Endodermal cell (in vitro differentiated cells): ENCODE measurements at places on chromosomes 1 and 21. TPM values are rescaled to one million over a fixed set of nuclear protein-coding genes. Genes with fewer than 3 reads are reported as not detected.

The ARV1 gene
- 9.8 to 15.0 TPM (median 12.5 TPM) in 3 replicates for total RNA-seq

The DAB1 gene
- 36.2 and 37.5 TPM in 2 replicates for total RNA-seq

The LRRN2 gene
- 4.6 to 11.5 TPM (median 11.4 TPM) in 3 replicates for total RNA-seq

The GPR157 gene
- 5.0 and 5.6 TPM in 2 replicates for total RNA-seq

The DNASE2B gene
- total RNA-seq, result not detected in 3 replicates

The TSEN15 gene
- total RNA-seq, result 12.1 to 22.5 TPM (median 20.7 TPM) in 3 replicates

The MROH7 gene
- 0.14 and 0.46 TPM in 2 replicates for total RNA-seq

The BGLAP gene
- total RNA-seq, result 3.4 to 4.8 TPM (median 4.6 TPM) in 3 replicates

The EPHA10 gene
- 0.25 and 0.42 TPM in 2 replicates for total RNA-seq

The TPRG1L gene
- 54.9 to 56.4 TPM (median 56.3 TPM) in 3 replicates for total RNA-seq

The VPS26C gene
- total RNA-seq, result 35.6 and 37.1 TPM in 2 replicates

The MRPL39 gene
- 37.2 to 51.4 TPM (median 43.2 TPM) in 3 replicates for total RNA-seq

The ANGPTL1 gene
- total RNA-seq, result not detected in 3 replicates

The UBR4 gene
- 148 to 162 TPM (median 154 TPM) in 3 replicates for total RNA-seq

The ATP13A2 gene
- total RNA-seq, result 56.9 to 82.6 TPM (median 69.0 TPM) in 3 replicates

DNA sequence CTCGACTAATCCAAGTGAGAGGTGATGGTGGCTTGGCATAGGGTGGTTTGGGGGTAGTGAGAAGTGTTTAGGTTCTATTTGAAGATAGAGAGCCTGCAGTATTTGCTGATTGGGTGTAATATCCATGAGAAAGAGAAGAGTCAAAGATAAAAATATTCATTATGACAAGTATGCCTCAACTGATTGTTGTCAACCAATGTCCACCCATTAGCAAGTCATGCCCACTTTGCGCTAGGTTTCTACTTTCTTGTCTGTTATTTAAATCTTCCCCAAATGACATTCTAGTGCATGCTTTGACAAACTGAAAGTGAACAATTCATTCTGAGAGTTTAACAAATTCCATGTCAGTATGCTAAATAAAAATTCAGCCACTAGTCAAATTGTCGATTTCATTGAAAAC lies 3.8 kb upstream of the XCL1 start:
- no peaks in the 10 kb centered on the region for H3K27me3 ChIP-seq
- H3K36me3 ChIP-seq, result no peaks in the 10 kb centered on the region
- H3K27ac ChIP-seq, result no peak overlapping the region
- no peak for DNase-seq
- H3K4me1 ChIP-seq, result no peaks in the 10 kb centered on the region

DNA sequence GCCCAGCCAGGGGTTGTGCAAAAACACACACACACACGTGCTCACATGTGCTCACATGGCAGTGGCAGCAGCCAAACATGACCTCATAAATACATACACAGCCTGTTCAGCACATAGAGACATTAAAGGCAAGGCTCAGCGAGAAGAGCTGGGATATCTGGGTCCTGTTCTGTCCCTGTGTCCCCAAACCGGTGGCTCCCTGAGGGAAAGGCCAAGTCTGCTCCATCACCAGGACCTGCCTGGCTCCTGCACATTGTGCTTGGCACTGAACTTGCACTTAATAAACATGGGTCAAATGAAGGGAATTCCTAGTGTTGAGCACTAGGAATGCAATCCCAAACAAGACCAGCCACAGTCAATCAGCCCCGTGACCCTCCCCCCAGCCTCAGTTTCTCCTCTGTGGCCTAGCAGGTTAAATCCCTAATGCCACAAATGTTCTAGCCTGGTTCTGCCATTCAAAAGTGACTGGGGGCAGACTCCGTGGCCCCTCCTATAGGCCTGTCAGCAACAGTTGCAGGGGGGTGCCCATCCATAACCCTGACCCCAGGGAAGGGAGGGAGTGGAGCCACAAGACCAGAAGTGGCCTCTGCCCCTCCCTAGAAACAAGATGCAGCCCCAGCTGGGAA lies 160.9 kb upstream of the VAMP3 start:
- H3K4me3 ChIP-seq, result no peak overlapping the region
- H3K27me3 ChIP-seq, result no peaks in the 10 kb centered on the region
- no peaks in the 10 kb centered on the region for H3K36me3 ChIP-seq
- no peak for DNase-seq

DNA sequence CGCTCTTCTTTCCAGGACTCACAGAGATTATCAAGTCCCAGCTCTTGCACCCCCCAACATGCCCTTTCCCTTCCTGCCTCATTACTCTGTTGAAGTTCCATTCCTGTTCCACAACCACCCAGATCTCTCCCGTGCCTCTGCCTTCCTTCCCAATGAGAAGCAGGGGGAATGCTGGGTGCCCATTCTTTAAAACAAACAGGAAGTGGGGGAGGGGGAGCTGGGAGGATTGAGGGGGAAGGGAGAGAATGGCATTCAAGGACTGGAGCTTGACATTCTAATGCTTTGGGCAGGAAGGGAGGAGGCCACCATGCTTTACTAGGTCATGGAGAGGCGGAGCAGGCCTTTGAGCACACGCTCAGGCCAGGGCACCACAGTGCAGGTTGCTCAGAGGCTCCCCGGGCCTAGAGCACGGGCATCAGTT lies 150.3 kb upstream of the IRF2BP2 start:
- no peak overlapping the region for H3K27ac ChIP-seq
- DNase-seq, result peak; percentile 83
- no peaks in the 10 kb centered on the region for H3K36me3 ChIP-seq
- no peak overlapping the region for H3K4me3 ChIP-seq

- no peaks in the 10 kb centered on the region for H3K27me3 ChIP-seq
- peaks cover 1% of the 10 kb centered on the region for H3K4me1 ChIP-seq
- no peak for DNase-seq
- no peaks in the 10 kb centered on the region for H3K36me3 ChIP-seq
- H3K27ac ChIP-seq, result no peak overlapping the region
- no peak overlapping the region for H3K4me3 ChIP-seq
Measured at GRCh38 chr1:108045460-108045859, 80.5 kb upstream of the VAV3 start.

DNA sequence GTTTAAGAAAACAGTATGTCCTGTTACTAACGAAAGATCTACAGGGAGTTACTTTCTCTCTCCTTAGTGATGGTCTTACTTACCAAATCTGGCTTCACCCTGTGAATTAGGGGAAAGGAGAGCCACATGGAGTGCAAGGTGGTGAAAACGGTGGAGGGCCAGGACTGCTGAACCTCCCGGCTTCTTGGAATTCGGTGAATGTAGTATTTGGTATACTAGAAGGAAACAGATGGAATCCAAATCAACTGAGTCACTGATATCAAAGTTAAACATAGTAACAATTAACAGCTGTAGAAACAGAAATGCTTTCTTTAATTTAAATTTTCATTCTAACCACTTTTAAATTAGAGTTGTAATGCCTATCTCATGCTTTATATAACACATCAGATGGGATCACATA lies 45.7 kb downstream of the ALG14 start:
- no peak overlapping the region for H3K27ac ChIP-seq
- no peaks in the 10 kb centered on the region for H3K4me1 ChIP-seq
- no peak overlapping the region for H3K4me3 ChIP-seq
- peaks cover 7% of the 10 kb centered on the region for H3K36me3 ChIP-seq

DNA sequence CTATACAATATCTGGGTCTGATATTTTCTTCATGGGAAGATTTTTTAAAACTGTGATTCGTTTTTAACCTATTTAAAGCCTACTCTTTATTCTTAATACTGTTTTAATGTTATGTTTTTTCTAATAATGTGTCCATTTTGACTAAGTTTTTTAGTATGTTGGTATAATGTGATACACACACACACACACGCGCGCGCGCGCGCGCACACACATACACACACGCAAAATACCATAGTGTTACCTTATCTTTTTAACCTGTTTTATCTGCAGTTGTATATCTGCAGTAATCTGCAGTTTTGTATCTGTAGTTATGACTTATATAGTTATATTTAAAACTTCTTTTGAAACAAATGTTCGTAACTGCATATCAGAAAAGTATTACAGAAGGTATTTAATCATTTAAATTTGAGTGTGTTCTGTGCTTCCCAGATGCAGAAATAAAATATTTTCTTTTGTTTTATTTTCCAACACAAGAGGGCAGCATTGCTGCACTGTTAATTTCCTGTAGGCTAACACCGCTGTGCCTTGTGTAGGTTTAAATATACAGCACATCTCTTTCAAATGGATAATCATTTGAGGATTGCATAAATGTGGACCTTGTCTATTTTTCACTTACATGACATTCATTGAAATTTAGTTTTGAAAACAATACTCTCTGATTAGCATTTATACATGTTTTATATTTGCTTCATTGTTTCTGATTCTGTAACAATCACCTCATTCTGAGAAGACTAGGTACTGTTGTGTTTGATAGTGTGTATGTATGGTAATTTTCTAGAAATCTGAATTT lies 166.1 kb downstream of the PDE4B start:
- no peaks in the 10 kb centered on the region for H3K4me1 ChIP-seq
- no peak overlapping the region for H3K4me3 ChIP-seq
- no peaks in the 10 kb centered on the region for H3K36me3 ChIP-seq
- no peaks in the 10 kb centered on the region for H3K27me3 ChIP-seq

DNA sequence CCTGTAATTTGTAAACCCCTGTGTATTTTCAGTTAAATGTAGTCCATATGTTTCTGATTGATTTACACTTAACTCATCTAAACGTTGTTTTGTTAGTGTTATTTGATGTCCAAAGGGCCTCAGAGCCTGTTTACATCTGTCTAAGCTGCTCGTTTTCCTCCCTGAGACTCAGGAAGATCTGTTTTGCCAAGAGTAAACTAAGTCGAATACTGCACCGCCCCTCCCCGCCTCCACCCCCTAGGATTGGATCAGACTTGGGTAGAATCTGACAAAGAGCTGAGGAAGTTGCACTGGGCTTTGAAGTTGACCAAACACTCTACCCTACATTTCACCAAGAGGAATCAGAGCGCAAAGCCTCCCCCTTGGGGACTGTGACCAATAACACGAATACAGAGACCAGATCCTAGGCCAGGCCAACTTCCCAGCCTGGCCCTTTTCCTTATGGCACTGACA lies 206.9 kb upstream of the LMO4 start:
- H3K27ac ChIP-seq, result no peak overlapping the region
- H3K4me3 ChIP-seq, result no peak overlapping the region
- peak; percentile 30 for DNase-seq
- no peaks in the 10 kb centered on the region for H3K27me3 ChIP-seq
- no peaks in the 10 kb centered on the region for H3K36me3 ChIP-seq

DNA sequence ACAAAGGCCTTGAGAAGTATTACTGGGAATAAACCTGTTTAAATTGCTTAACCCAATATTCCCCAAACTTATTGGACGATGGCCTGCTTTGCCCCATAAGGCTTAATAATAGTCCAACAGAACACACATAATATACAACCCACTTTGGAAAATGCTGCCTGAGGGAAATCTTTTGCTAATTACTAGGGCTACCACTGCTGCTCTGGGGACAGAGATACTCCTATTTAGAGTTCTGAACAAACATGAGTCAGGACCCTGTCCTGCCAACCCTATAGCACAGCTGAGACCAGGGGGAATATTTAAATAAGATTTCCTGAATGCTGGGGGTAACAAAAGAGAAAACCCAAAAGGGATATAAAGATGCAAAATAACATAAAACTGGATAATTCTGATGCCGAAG lies 139.1 kb downstream of the BRINP2 start:
- DNase-seq, result no peak
- no peaks in the 10 kb centered on the region for H3K4me1 ChIP-seq
- H3K4me3 ChIP-seq, result no peak overlapping the region
- H3K36me3 ChIP-seq, result no peaks in the 10 kb centered on the region
- no peak overlapping the region for H3K27ac ChIP-seq
- peaks cover 94% of the 10 kb centered on the region for H3K27me3 ChIP-seq

- no peaks in the 10 kb centered on the region for H3K36me3 ChIP-seq
- peaks cover under 1% of the 10 kb centered on the region for H3K4me1 ChIP-seq
- H3K27ac ChIP-seq, result no peak overlapping the region
- H3K27me3 ChIP-seq, result peaks cover 22% of the 10 kb centered on the region
- no peak for DNase-seq
- no peak overlapping the region for H3K4me3 ChIP-seq
Measured at GRCh38 chr1:244732851-244733450, 80.0 kb downstream of the DESI2 start.

DNA sequence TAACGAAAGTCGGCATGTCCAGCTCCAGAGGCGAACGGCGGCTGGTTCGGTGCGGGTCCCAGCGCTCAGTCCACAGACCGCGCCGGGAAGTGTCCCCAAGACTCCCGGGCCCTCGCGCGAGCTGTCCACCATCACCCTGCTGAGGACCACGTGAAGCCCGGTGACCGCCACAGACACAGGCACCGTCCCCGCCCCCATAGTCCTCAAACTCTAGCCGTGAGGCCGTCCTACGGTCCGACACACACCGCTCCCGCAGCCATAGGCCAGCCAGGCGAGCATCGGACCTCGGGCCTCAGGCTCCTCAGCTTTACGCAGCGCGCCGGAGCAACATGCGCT lies 535 bp downstream of the SETD4 start:
- H3K36me3 ChIP-seq, result peaks cover 40% of the 10 kb centered on the region
- H3K27ac ChIP-seq, result peak overlapping the region; percentile 91
- H3K27me3 ChIP-seq, result no peaks in the 10 kb centered on the region
- peak overlapping the region; percentile 90 for H3K4me3 ChIP-seq

DNA sequence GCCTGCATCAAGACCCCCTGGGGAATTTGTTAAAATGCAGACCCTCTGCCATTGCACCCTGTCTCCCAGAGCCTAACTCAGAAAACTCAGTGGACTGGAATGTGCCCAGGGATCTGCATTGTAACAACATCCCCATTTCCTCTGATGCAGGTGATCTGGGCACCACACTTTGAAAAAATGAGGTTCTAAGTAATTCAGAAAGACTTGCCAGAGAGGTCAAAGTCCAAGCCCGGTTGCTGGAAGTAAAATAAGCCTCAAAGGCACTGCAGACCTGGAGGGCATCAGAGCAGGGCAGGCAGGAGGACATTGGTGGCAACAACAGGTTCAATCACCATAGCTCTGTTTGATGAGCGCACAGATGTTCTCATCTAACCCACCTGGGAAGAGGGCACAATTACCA lies 90.7 kb downstream of the SYT2 start:
- H3K27ac ChIP-seq, result no peak overlapping the region
- H3K27me3 ChIP-seq, result no peaks in the 10 kb centered on the region
- no peaks in the 10 kb centered on the region for H3K36me3 ChIP-seq
- peaks cover 4% of the 10 kb centered on the region for H3K4me1 ChIP-seq
- DNase-seq, result no peak

GRCh38 chr1:231729544-231729943 lies 103.0 kb downstream of the DISC1 start:
- no peak overlapping the region for H3K27ac ChIP-seq
- H3K27me3 ChIP-seq, result no peaks in the 10 kb centered on the region
- no peaks in the 10 kb centered on the region for H3K4me1 ChIP-seq
- DNase-seq, result no peak
- H3K4me3 ChIP-seq, result no peak overlapping the region

DNA sequence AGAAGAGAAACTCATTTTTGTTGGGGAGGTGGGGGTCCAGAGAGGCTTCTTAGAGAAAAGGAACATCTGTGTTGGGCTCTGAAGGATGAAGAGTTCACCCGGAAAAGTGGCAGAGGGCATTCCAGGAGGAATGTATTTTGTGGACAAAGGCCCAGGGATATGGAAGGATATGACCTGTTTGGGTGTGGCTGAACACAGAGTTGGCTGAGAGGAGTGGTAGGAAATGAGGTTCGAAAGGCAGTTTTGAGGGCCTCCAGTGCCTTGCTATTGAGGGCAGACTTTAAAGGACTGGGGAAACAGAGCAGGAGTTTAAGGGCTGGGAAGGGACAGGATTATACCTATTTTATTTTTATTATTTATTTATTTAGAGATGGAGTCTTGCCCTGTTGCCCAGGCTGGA lies 27.3 kb upstream of the WASF2 start:
- no peak overlapping the region for H3K27ac ChIP-seq
- H3K36me3 ChIP-seq, result no peaks in the 10 kb centered on the region
- no peaks in the 10 kb centered on the region for H3K27me3 ChIP-seq
- no peak for DNase-seq
- no peaks in the 10 kb centered on the region for H3K4me1 ChIP-seq
- H3K4me3 ChIP-seq, result no peak overlapping the region

GRCh38 chr21:14630556-14631069 lies 84.5 kb upstream of the SAMSN1 start:
- H3K4me1 ChIP-seq, result no peaks in the 10 kb centered on the region
- H3K4me3 ChIP-seq, result no peak overlapping the region
- H3K27me3 ChIP-seq, result no peaks in the 10 kb centered on the region
- no peak for DNase-seq
- no peaks in the 10 kb centered on the region for H3K36me3 ChIP-seq
- H3K27ac ChIP-seq, result no peak overlapping the region
